ENCODE measurements at places on chromosomes 6 and 20. TPM values are rescaled to one million over a fixed set of nuclear protein-coding genes. Genes with fewer than 3 reads are reported as not detected.

DNA sequence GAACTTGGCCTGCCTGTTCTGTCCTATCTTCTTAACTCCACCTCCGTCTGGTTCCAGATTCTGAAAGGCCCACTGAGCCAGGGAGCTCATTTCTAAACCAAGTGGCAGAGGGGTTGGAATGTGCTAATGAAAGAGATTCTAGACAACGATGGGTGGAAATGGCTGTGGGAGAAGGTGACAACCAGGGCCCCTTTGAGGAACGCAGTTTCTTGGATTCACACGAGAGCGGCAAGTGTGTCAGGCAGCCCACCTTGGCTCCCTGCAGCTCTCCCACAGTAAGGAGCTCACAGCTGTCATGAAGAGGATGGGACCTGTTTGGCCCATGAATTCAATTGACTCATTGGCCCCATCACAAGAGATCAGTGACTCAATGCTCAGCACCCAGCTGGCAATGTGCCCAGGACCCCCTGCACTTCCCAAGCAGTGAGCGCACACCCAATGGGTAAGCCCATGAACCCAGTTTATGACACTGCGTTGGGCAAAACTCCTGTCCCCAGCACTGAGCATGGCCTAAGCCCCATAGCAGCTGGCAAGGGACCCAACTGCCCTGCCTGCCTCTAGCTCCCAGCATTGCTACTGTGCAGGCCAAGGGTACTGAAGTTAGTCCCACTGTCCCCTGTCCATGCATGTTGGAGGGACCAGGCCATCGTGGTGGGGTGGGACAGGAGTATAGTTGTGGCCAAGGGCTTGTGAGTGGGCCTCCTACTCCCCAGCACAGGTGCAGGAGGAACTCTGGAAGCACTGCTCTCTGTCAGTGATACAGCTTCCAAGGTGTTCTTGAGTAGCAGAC is 16.4 kb downstream of the MRPS18A start:
- DNase-seq = no peak

DNA sequence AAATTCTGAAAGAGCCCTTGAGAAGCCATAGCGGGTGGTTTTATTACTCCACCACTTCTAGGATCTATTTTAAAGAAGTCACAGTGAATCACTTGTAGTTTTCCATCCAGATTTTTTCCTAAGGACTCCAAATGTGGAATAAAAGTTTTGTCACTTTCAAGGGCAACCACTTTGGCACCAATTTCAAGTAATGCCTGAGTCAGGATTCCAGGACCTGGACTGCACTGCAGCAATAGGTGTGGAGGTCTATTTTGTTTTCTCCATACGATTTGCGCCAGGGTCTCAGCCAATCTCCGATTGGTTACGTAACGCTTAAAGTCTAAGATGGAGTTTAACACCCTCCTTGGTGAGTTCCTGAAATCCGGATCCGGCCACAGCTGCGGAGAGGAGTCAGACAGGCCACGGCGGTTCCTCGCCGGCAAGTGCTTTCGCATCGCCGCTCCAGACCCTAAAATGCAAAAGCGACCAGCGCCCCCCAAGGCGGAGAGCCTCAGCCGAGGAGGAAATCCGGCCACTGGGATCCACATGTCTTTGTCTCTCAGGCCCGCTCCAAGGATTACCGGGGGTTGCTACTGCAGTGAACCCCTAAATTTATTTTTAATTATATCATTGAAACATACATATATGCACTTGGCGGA is 18.6 kb upstream of the PPP1R3G start:
- no peak for DNase-seq

DNA sequence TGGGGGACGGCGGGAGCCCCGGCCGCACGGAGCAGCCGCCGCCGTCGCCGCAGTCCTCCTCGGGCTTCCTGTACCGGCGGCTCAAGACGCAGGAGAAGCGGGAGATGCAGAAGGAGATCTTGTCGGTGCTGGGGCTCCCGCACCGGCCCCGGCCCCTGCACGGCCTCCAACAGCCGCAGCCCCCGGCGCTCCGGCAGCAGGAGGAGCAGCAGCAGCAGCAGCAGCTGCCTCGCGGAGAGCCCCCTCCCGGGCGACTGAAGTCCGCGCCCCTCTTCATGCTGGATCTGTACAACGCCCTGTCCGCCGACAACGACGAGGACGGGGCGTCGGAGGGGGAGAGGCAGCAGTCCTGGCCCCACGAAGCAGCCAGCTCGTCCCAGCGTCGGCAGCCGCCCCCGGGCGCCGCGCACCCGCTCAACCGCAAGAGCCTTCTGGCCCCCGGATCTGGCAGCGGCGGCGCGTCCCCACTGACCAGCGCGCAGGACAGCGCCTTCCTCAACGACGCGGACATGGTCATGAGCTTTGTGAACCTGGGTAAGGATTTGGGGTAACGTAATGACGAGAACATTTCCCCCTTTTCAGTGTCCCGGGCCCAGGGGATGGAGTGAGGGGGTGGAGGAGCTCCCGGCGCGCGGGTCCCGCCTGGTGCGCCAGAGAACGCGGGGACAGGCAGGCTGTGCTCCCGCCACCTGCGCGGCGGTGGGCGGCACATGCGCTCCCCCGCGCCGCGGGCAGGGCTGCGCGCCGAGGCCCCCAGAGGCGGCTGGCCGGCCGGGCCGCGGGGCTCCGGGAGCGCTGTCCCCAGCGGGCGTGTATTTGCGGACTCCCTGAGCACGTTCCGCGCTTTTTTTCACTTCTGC is 1.4 kb downstream of the BMP6 start:
- peak; percentile 45 for DNase-seq

Gene GLP1R
- total RNA-seq = not detected

Gene HSPA12B
- total RNA-seq = not detected

Gene TRIM31
- not detected for total RNA-seq
